ENCODE measurements at places on chromosomes 3 and 15. TPM values are rescaled to one million over a fixed set of nuclear protein-coding genes. Genes with fewer than 3 reads are reported as not detected.

GP5 gene
- 0.15 TPM for polyA plus RNA-seq

MCTP2 gene
- polyA plus RNA-seq, result 1.7 TPM

SLCO2A1 gene
- polyA plus RNA-seq, result 0.82 TPM

ANP32A gene
- 304 TPM for polyA plus RNA-seq

C3orf22 gene
- polyA plus RNA-seq, result not detected

GATA2 gene
- polyA plus RNA-seq, result 0.52 TPM

GPR171 gene
- 3.4 TPM for polyA plus RNA-seq

ADAMTS7 gene
- polyA plus RNA-seq, result 11.6 TPM

DUOX1 gene
- polyA plus RNA-seq, result 0.73 TPM

P2RY13 gene
- polyA plus RNA-seq, result 0.68 TPM

AGBL1 gene
- not detected for polyA plus RNA-seq

NANOGP8 gene
- polyA plus RNA-seq, result 8.5 TPM

PLAAT1 gene
- 6.6 TPM for polyA plus RNA-seq

GOLGA8G gene
- polyA plus RNA-seq, result not detected

Data from GM23338 (cell line).